ENCODE measurements at places on chromosomes 1 and 21.

GRCh38 chr1:172138634-172139033 lies 281.9 kb upstream of the C1orf105 start:
- no peak for DNase-seq

- DNase-seq, result no peak
Observed at GRCh38 chr1:201544710-201545109, 5.8 kb downstream of the NAV1 start.

- DNase-seq, result peak; percentile 89
Observed at GRCh38 chr1:220895412-220895946, 16.2 kb downstream of the HLX start.

DNA sequence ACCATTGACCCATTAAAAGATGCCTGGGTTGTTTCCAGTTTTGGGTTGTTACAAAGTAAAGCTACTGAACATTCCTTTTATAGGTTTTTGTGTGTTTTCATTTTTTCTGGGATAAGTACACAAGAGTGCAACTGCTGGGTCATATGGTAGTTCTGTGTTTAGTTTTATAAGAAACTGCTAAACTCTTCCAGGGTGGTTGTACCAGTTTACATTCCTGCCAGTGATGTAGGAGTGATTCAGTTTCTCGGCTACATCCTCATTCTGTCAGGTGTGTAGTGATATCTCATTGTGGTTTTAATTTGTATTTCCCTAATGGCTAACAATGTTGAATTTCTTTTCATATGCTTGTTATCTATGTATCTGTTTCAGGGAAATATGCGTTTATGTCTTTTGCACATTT lies 58.5 kb upstream of the DNAJC6 start:
- no peak for DNase-seq

DNA sequence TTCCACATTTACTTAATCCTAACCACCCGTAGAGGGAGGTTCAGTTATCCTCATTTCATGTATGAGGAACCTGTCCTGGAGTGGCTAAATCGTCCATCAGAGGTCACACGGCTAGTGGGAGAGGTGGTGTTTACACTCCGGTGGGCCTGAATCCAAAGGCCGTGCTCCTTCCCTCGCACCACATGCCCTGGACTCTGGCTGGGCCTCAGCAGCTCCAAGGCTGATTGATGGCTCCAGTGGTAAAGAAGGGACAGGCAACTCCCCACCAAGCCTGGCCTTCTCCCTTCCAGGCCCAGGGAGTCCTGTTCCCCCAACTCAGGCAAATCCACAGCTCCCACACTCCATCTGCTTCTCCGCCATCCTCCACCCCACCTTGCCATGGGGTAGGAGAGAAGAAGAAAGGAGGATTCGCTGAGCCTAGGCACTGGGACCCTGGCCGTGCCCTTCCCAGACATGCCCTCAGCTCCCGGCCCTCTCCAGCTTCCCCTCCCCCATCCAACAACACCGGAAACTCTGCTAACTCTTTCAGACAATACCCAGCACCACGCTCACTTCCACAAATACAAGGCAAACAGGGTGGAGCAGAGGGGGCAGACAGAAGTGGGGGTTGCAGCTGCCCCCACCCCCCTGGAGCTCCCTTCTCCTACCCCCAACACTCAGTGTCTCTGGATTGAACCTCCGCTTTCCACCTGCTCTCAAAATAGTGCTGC lies 10.9 kb downstream of the ARHGEF2 start:
- peak; percentile 53 for DNase-seq

GRCh38 chr21:34878940-34879339 lies 170.2 kb downstream of the RUNX1 start:
- DNase-seq, result no peak

- no peak for DNase-seq
Observed at GRCh38 chr1:214568328-214568727, 16.9 kb upstream of the PTPN14 start.

DNA sequence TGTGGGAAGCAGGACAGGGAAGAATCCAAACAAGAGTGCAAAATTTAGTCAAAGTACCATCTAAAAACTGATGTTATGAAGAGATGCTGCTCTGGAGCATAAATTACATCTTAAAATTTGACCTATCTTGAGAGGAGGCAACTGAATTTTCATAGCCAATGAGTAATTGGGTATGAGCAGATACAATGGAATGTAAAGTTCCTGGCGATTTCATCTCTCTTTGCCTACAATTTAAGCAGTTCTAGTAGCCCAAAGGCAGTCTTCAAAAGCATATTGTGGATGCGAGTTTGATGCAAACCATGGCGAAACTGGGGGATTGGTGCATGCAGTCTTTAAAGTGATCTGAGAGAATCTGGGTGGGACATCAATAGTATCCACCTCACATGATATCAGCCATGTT lies 1265.9 kb downstream of the BRINP3 start:
- no peak for DNase-seq

DNA sequence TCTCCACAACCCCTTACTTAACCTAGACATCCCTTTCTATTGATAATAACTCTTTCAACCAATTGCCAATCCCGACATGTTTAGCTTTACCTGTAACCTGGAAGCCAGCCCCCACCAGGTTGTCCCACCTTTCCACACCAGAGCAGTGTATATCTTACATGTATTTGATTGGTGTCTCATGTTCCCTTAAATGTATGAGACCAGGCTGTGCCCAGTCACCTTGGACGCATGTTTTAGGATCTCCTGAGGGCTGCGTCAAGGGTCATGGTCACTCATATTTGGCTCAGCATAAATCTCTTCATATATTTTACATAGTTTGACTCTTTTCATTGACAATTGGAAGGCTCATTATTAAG lies 5.3 kb upstream of the SLC19A1 start:
- DNase-seq, result no peak

- DNase-seq, result peak; percentile 33
Observed at GRCh38 chr21:46459356-46460112, 843 bp downstream of the DIP2A start.

GRCh38 chr21:38942748-38943211 lies 137.1 kb downstream of the ETS2 start:
- peak; percentile 72 for DNase-seq

DNA sequence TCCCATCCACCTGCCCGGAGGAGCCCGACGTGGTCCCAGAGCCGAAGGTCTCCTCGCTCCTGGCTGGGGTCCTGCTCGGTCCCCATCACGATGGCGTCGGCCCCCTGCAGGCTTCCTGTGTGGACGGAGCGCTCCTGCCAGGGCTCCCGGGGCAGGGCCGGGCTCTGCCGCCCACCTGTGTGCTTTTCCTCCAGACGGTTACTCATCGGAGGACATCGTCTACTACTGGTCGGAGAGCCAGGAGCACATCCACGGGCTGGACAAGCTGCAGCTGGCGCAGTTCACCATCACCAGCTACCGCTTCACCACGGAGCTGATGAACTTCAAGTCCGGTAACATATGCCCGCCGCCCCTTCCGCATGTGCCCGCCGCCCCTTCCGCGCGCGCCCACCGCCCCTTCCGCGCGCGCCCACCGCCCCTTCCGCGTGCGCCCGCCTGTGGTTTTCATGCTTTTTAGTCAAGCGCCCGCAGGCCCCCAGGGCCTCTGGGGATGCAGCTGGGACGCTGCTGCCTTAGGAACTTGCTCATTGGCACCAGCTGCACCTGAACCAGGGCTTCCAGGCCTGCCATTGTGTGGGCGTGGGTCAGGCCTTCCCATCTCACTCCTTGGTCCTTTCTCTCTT lies 8.9 kb downstream of the GABRD start:
- no peak for DNase-seq

- peak; percentile 49 for DNase-seq
Observed at GRCh38 chr1:162357681-162358266, 18.9 kb downstream of the SPATA46 start.

DNA sequence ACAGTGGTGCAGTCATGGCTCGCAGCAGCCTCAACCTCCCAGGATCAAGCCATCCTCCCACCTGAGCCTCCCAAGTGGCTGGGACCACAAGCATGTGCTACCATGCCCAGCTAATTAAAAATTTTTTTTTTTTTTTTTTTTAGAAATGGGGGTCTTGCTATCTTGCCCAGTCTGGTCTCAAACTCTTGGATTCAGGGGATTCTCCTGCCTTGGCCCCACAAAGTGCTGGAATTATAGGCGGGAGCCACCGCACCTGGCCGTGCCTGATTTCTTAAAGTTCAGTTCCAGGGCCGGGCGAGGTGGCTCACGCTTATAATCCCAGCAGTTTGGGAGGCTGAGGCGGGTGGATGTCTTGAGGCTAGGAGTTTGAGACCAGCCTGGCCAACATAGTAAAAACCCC lies 6.4 kb downstream of the THAP3 start:
- no peak for DNase-seq

DNA sequence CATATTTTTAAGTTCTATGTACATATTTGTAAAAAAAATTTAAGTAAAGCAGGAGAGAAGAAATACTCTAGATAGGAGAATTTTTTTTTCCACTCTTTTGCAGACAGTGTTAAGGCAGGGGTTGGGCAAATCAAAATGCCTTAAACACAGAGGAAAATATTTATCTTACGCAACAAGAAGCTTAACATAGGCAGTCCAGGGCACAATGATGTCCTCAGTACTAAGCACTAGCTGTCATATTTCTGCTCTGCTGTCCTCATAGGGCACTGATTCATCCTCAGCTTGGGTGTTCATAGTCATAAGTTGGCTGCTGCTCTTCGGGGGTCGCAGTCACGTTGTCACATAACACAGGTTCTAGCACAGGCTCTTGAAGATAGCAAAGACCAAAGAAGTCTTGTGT lies 247.4 kb downstream of the PTBP2 start:
- no peak for DNase-seq

- DNase-seq, result peak; percentile 25
Observed at GRCh38 chr1:30881319-30882181, 27.0 kb downstream of the SDC3 start.

DNA sequence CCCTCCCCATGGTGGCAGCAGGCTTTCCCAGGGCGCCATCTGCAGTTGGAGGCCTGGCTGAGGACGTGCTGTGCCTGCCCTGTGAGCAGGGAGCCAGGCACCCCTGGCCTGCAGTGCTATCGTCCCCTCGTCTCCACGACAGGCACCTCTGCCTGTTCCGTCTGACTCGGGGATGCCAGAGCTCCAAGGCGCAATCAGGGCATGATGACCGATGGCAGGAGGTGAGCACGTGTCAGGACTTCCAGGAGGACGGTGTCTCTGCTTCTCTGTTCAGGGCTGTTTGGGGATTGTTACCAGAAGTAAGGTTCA lies 125.2 kb downstream of the PCBP3 start:
- no peak for DNase-seq

- no peak for DNase-seq
Observed at GRCh38 chr1:243723458-243724043, 126.5 kb downstream of the AKT3 start.

DNA sequence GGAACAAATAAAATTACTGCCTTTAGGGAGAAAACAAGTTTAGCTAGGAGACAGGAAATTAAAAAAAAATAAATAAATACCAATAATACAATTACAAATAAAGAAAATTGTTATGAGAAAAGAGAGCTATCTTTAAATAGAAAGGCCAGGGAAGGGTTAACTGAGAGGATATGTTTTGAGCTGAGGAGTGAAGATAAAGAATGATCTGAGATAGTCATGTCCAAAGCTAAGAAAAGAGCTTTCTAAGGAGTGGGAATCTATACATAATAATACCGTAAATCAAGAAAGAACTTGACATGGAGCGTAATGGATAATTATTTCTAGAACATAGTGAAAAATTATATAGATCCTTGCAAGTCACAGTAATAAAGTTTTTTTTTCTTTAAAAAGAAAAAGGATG lies 176.5 kb downstream of the NCAM2 start:
- DNase-seq, result no peak

DNA sequence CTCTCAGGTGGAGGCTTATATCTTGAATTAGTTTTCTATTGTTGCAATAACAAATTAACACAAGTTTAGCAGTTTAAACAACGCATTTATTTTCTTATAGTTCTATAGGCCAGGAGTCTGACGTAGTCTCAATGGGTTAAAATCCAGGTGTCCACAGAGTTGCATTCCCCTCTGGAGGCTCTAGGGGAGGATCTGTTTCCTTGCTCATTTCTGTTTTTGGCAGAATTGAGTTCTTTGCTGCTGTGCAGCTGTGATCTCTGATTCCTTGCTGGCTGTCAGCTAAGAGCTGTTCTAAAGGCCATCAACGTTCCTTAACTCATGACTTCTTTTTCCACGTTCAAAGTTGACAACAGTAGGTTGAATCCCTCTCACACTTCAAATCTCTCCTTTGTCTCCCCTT lies 31.8 kb downstream of the S100A10 start:
- DNase-seq, result no peak

DNA sequence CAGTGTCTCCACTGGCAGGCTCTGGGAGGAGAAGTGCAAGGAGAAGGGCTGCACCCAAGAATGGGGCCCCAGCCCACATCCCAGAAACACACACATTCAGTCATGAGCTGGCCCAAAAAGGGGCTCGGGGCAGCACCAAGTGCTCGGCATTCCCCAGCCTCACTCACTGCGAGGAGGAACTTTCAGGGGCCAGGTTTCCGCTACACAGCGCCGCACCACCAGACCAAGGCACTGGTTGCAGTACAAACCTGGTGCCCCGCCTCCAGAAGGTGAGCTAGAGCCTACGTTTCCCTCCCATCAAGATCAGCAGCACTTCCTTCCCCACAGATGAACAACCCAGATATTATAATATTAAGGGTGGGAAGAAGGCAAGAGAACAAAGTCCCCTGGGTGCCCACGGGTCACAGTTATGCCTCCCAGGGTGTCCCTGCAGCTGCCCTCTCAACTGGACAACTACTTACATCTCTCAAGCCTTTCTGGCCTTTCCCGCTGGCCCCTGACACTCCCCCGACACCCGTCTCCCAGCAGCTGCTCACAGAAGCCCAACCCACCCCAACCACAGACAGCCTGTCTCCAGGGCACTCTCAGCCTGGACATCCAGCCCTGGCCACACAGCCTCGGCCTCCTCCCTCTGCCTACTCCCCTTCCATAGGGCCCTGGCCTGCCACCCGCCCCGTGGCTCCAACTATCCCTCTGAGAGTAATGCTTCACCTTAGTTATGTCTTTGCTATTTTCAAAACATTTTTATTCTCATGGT lies 3.8 kb downstream of the PBXIP1 start:
- no peak for DNase-seq

GRCh38 chr1:68233202-68233601 lies 879 bp upstream of the WLS start:
- DNase-seq, result no peak

- DNase-seq, result no peak
Observed at GRCh38 chr1:116682641-116683221, 15.2 kb upstream of the IGSF3 start.

GRCh38 chr21:46392921-46393320 lies 65.8 kb upstream of the DIP2A start:
- no peak for DNase-seq

DNA sequence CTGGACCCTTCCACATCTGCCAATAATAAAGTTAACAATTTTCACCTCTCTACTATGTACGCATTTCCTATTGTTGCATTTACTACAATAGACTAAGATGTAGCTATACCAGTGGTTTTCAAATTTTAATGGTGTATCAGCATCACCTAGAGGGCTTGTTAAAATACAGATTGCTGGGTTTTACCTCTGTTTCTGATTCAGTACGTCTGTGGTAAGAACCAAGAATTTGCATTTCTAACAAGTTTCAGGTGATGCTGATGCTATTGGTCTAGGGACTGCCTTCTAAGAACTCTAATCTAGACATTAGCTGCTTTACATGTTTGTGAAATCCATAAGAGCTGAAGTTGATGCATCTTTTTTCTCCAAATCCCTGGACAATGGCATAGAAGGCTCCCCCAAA lies 59.7 kb downstream of the ERICH3 start:
- DNase-seq, result no peak

Measured in eye (tissue), 1 donor.